ENCODE measurements at places on chromosomes 13 and 19.

DNA sequence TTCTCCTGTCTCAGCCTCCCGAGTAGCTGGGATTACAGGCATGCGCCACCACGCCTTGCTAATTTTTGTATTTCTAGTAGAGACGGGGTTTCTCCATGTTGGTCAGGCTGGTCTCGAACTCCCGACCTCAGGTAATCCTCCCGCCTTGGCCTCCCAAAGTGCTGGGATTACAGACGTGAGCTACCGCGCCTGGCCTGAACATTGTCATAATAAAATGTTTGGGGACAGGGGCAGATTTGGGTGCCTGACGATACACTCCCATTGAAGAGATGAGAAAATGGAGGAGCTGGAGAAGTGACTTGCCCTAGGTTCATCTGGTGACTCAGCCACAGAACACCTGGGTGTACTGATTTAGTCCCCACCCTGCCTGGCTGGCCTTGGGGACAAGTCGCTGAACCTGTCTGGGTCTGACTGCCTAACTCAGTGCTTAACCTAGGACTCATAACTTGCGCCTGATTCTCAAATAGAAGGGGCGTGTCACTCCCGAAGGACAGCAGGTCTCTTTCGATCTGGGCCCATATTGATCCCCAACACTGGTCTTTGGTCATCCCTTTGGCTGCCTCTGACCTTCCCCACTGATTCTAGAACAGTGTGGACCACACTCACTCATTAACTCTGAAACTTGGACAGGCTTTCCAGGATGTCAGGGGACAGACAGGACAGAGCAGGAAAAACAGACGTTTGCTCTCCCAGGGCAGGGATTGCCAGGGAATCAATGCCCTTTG is 7.6 kb upstream of the BICRA start:
- DNase-seq: no peak
- no peaks in the 10 kb centered on the region for H3K4me1 ChIP-seq
- H3K4me3 ChIP-seq: no peak overlapping the region
- H3K27ac ChIP-seq: no peak overlapping the region

- no peaks in the 10 kb centered on the region for H3K27me3 ChIP-seq
- no peak overlapping the region for H3K27ac ChIP-seq
- H3K4me3 ChIP-seq: no peak overlapping the region
- no peak for DNase-seq
- H3K4me1 ChIP-seq: no peaks in the 10 kb centered on the region
Observed at GRCh38 chr13:37715606-37716015, 117.0 kb upstream of the POSTN start.

DNA sequence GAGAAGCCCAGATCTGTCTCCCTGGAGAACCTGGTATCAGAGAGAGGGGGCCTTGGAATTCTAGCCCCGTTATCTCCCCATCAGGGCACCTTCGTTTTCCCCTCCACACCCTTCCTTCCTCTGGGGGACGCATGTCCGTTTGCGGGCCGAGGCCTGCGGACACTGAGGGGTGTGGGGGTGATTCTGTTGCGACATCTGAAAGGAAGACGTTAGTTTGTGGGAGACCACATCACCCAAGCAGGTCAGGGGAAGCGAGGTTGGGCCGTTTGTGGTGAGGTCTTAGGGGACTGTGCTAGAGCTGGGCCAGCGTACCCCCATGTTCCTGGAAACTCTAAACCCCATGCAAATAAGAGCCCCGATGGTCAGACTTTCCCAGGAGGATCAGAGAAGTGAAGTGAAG is 3.7 kb upstream of the HSH2D start:
- no peaks in the 10 kb centered on the region for H3K4me1 ChIP-seq
- no peaks in the 10 kb centered on the region for H3K27me3 ChIP-seq
- H3K4me3 ChIP-seq: no peak overlapping the region

DNA sequence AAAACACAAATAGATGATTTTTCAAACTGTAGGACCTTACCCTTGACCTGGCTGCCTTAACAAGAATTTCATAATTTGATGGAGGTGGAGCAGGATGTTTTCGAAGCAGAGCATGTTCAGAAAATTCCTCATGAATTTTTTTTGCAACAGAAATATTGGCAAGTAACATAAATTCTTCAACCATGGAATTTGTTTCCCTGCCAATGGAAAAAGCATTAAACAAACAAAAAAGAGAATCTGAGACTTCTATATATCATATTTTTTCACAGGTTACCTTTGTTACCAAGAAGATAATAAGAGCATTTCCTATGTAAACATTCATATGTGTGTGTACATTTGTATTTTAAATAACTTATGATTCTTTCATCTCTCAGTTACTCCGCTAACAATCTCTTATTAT is 18.3 kb downstream of the DIS3 start:
- no peak overlapping the region for H3K27ac ChIP-seq
- no peak for DNase-seq
- no peaks in the 10 kb centered on the region for H3K27me3 ChIP-seq
- H3K36me3 ChIP-seq: peaks cover 2% of the 10 kb centered on the region
- no peak overlapping the region for H3K4me3 ChIP-seq

DNA sequence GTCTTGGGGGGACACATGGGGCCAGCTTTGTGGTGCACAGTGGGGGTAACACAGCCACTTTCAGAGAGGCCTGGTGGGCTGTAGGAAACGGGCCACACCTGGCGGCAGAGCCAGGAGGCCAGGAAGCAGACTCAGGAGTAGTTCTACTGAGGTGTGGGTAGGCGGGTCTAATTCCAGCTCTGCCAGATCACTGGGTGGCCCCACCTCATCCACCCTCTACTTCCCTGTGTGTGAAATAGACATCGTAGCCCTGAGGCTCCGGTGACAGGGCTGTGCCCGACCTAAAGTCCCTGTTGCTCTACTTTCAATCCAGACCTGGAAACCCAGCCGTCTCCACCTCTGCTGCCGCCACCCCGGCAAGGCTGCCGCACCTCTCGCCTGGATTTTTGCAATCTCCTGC is 4.0 kb downstream of the NKPD1 start:
- peaks cover 5% of the 10 kb centered on the region for H3K27me3 ChIP-seq
- H3K27ac ChIP-seq: no peak overlapping the region
- DNase-seq: no peak
- H3K36me3 ChIP-seq: no peaks in the 10 kb centered on the region
- H3K4me3 ChIP-seq: no peak overlapping the region
